CD4-positive, CD25-positive, alpha-beta regulatory T cell (primary cell): ENCODE measurements at places on chromosomes 7 and 10. TPM values are rescaled to one million over a fixed set of nuclear protein-coding genes. Genes with fewer than 3 reads are reported as not detected.

The GIMAP8 gene
- 8.0 TPM for total RNA-seq

- no peak for DNase-seq
Measured at GRCh38 chr7:117505238-117505637, 25.4 kb downstream of the CFTR start.

The MMP21 gene
- total RNA-seq: 0.59 TPM

The HOXA2 gene
- total RNA-seq: not detected

GRCh38 chr7:91330866-91331265 is 66.6 kb downstream of the FZD1 start:
- DNase-seq: no peak

GRCh38 chr7:92546856-92547497 is 18.4 kb downstream of the RBM48 start:
- DNase-seq: no peak

GRCh38 chr7:156746891-156747290 is 106.3 kb downstream of the RNF32 start:
- DNase-seq: no peak

The PLAC9 gene
- not detected for total RNA-seq
